Activated naive CD4-positive, alpha-beta T cell (primary cell): ENCODE measurements at places on chromosomes 7 and 10.

DNA sequence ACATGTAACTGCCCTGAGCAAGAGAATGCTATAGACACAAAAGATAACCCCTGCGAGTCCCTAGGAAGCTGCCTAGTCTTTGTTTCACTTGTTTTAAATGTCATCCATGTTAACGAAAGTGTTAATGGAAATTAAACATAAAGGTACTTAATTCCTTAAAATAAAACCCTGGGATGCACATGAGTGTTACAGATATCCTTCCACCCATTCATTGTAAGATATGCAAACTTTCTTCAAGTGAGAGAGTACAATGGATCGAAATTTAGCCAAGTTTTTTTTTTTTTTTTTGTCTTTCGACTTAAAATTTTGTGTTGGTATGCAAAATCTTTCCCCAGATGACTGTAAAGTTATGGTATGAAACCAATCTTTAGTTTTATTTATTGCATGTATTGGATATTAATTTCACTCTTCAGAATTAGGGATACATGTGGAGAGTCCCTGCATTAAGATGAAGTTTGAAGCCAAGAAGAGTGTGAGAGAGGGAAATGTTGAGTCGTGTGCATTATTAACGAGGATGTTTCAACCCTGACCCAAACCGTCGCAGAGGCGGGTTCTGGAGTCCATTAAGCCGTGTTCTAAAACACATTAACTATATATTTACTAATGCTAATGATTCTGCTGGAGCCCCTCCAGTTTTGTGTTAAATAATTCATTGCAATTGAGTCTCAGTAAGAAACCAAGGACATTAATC lies 1.6 kb downstream of the CDK14 start:
- no peak for DNase-seq

DNA sequence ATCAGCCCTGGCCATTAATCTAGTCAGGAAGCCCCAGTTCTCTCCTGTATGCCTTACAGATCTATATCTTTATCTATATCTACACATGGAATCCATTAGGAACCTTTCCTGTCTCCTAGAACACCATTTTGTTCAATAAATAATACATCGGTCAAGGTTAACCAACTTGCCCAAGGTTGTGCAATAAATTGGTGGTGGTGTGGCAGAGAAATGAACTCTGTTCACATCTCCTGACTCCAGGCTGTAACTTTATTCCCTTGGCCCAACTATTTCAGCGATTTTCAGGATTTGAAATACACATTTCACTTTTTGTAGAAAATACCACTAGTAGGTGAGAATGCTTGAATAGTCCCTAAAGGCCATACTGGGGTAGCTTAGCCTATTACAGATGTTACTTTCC lies 712.5 kb upstream of the FZD8 start:
- DNase-seq = no peak

DNA sequence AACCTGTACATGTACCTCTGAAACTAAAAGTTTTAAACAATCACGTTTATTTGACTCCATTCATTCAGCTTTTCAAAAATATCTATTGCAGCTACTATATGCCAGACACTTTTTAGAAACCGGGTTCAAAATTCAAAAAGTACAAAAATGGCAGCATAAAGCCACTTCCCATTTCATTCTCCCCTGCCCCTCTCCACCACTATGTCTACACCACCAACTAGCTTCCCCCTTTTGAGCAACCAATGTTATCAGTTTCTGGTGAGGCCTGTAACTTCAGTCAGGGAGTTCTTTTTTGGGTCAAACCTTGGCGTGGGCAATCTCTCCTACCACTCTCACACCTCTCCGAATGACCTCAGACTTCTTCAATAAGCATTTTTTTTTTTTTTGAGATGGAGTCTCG lies 11.5 kb upstream of the HHEX start:
- no peak for DNase-seq

GRCh38 chr10:103574097-103575061 lies 80.9 kb downstream of the NEURL1 start:
- no peak for DNase-seq

- no peak for DNase-seq
These were observed 14.8 kb downstream of the BBS9 start for GRCh38 chr7:33143996-33144718.

DNA sequence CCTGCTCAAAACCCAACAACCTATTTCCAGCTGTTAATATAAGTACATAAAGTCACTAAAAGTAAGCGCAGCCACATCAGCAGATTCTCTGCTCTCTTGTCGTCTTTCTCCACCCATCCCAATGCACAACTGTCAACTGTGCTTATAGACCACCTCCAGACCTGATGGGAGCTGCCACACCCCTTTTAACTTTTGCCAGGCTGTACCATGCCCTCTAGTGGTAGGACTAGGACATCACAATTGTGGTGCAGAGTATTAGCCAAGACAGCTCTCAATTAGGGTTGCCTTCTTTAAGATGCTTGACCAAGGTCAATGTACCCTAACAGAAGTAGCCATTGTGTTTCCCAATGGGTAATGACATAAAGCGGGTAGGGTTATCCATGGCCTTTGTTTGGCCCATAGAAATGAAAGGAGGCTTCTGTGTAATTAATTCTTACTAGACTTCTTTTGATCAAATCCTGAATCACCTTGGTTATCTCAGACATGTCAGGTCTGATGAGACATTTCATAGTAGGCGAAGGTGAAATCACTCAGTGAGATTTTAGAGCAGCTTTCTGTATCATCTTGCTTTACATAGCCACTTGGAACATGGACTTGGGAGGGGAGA lies 68.1 kb downstream of the SCRN1 start:
- no peak for DNase-seq

DNA sequence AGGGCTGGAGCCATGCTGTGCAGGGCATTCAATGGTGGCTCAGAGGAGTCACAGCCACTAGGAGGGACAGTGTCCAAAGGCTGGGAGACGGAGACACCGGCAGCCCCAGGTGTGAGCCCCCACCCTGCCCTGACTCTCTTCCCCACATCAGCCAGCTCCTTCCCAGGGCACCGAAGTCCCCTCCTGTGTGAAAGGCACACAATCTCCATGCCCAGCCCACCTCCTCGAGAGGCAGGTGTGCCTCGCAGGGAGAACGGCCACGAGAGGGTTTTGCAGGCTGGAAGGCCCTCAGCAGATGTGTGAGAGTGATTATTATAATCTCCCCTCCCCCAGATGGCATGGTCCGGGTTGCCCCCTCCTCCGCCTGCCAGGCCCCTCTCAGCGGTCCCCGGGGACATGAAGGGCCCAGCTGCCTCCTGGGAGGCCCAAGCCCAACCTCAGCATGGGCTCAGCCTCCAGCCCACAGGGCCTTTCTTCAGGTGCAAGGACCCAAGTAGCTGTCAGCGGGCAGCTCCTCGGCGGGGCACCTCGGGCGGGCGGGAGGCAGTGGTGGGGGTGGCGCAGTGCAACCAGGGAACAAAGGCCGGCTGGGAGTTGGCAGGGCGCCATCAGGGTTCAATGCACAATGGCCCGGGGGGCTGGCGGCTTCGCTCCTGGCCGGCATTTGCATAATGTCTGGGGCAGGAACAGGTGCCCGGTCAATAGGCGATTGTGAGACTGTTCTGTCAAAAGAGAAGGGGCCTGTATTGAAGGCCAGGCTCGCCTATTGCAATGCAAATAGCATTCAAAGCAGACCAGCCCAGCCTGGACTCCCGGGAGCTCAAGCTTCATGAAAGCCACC lies 155.3 kb upstream of the ZMIZ1 start:
- DNase-seq = no peak

DNA sequence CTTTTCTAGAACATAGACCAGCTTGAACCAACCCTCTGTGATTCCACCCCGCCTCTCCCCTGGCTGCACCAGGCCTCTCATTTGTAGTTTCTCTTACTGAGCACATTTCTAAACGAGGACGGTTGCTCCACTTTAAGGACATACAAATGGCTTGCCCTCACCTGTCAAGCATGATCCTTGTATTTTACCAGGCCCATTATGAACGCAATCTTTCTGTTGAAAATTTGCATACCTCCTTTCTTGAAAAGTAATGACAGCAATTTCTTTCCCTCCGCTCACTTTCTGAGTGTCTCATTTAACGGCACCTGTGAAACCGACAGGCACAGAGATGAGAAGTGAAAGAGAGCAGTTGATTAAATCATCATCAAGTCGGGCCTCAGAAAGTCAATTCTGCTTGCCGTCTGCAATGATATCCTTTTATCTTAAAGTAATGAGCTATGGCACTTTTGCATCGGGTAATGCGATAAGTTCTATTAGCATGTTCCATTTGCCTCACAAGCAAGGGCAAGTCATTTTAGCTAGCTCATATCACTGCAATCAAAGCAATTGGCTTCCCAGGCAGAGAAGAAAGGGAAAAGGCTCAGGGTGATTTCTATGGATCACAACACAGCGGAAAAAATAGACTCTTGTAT lies 705.6 kb upstream of the GALNT17 start:
- no peak for DNase-seq

DNA sequence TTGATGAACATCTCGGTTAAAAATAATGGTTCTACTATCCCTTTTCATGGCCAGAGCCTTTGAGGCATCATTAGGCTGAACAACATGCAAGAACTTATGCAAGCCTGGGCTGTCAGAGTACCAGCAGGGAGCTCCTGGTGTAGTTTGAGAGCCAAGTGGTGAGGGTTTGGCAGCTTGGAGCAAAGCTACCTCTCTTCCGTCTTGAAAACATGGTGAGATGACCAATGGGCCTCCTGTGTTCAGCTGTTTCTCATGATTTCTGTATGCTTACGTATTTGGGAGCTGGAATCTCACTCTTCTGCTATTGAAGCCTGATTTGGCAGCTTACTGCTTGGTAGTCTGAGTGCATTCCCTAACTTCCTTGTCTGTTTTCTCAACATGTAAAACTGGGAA lies 150.4 kb downstream of the CXCL12 start:
- no peak for DNase-seq

DNA sequence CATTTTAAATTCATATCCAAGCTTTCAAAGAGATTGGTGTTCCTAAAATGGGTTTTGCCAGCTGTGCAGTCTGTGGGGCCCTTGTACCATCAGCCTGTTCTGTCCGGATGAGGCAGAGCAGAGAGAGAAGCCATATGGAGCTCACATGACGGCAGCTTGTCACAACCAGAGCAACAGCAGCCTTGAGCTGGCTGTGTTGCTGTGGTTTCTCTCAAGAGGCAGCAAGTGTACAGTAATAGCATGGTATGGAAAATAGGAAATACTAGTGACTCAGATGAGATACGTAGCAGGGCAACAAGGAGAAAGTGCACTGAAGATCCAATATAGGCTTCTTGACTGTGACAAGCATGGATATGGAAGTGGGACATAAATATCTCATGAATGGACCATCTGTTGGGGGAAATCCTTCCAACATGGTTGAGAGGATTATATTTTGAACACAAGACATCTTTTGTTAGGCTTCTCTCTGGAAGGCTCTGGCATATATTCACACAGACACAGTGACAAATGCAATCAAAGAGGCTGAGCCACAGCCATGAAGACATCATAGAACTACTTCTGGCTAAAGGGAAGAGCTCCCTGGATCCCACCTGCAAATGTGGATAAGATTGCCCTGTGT lies 251.0 kb upstream of the TAC1 start:
- no peak for DNase-seq

- no peak for DNase-seq
These were observed 2.9 kb downstream of the PLXNA4 start for GRCh38 chr7:132573251-132573955.

DNA sequence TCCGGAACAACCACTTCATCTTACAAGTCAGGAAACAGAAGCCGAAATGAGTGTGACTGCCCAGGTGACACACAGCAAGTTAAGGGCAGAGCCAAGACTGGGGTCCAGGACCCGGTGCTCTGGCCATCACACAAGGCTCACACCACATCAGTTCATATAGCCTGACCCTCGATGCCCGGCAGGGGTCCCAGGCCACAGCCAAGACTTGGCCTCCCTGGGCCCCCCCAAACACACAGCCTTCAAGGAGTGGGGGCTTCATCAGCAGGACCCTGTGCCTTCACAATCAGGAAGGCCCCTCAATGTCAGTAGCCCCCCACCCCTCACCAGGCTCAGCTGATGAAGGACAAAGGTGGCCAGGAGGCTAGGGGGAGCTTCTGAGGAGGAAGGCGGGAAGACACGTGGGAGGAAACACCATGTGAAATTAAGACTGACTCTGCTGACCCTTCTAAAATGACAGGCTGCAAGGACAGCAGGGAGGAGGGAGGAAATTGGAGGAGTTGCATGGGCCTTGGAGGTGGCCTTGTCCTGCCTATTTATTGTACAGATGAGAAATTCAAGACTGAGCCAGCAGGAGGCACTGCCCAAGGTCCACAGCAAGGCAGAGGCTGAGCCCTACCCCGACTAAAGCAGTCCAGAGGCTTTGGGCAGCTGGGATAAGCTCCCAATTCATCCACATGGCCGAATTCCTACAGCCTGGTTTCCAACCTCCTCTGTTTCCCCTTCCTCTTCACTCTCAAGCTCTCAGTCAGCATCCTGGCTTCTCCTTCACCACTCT lies 216.1 kb upstream of the ZMIZ1 start:
- no peak for DNase-seq

DNA sequence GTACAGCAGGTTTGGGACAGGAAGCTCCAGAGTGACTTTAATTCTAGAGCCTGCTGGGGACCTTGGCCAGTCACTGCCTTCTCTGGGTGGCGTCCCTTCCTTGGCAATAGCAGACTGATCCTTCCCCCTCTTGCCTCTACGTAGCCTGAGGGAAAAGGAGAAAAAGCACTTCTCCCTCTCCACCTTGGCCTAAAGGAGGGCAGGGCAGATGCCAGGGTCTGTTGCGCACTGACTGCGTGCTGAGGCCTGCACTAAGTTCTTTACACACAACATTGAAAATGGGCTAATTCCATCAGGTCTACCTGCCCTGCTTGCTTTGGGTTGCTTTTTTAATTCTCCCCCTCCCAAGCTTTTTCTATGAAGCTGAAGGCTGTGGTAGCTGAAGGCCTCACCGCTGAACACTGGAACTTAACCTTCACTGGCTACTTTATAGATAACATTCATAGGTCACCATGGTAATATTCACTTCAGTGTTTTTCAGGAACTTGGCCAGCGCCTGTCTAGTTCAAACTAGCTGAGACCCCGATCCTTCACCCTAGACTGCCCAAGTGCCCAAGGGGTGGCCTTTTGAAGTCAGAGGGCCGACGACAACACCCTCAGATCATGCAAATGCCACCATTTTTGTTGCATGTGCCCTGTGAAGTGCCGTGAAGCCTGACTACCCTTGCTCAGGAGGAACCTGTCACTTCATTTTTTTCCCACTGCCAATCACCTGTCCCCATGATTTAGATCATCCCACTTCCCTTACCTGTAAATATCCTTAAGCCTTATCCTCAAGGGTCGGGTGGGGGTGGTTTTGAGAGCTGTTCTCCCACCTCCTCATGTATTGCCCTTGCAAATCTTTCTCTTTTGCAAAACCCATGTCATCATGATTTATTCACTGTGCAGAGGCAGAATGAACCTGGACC lies 28.7 kb downstream of the PRF1 start:
- no peak for DNase-seq

GRCh38 chr10:6877336-6877721 lies 297.3 kb upstream of the PRKCQ start:
- no peak for DNase-seq
